ENCODE measurements at places on chromosomes 1 and 21. TPM values are rescaled to one million over a fixed set of nuclear protein-coding genes. Genes with fewer than 3 reads are reported as not detected.

GRCh38 chr21:34020005-34020847, 53.2 kb upstream of the MRPS6 start:
- DNase-seq, result no peak

- DNase-seq, result no peak
Measured at GRCh38 chr1:150127868-150128267, 21.8 kb upstream of the PLEKHO1 start.

DNA sequence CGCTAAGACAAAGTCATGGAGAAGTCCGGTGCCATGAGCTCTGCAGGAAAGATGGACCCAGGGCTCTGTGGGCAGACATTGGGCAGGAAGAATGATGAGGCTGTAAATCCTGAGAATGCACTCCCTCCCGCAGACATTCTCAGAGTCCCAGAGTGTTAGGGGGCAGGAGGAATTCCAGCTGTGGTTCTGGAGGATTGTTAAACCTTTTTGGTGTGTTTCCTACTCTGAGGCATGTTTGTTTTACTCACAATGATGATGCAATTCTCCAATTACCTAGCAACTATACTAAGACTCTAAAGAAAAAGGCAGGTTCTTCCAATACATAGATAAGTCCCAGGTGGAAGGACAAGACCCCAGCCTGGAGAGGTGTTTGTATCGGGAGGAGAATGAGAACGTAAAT, 2.8 kb upstream of the CAPN9 start:
- DNase-seq, result peak; percentile 39

- DNase-seq, result no peak
Measured at GRCh38 chr1:181718034-181718433, 234.7 kb downstream of the CACNA1E start.

- no peak for DNase-seq
Measured at GRCh38 chr1:240178366-240178765, 86.7 kb downstream of the FMN2 start.

DNA sequence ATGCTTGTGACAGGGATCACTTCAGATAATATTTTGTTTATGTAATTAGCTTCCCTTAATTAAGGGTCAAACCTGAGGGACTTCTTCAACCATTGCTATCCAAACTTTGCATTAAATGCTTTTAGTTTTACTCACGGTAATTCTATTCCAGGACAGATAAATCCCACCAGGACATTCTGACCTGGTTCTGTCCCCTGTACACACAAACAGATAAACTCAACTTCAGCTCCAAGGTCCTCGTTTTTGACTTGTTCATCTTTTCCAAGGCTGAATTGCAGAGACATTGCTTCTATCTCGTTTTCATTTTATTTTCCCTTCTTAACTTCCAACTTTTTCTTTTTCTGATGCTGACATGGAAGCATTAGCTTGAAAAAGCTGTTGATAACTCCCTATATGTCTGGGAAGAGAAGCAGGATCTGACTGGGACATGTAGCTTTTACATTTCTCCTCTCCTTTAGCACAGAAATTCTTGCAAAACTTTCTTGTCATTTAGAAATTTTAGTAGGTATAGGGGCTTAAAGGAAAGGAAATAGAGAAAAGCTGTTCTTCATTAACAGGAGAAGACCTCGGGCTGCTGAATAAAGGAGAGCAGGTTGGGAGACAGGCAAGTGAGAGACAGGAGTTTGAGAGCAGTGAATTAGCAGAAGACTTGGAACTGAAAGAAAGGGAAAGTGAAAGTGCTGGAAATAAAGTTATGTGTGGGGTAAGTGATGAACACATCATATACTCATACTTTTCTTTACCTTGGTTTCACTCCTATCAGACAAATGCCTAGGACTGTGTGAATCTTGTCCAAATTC, 231.7 kb upstream of the B3GALT2 start:
- no peak for DNase-seq

DNA sequence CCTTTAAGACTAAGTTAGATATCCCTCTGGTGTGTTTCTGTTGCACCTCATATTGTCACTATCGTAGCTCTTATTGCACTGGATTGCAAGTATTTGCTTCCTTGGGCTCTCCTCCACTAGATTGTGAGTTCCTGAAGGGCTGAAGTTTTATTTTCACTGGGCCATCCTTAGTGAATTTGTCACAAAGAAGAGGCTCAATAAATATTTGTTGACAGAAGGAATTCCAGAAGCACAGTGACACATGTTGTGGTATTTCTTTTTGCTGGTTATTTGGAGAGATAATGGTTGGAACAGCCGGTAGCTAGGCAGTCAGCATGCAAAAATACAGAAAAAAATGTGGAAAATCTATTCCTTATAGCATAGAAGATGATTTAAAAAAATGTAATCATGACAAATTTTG, 129.9 kb upstream of the ZRANB2 start:
- DNase-seq, result no peak

DNA sequence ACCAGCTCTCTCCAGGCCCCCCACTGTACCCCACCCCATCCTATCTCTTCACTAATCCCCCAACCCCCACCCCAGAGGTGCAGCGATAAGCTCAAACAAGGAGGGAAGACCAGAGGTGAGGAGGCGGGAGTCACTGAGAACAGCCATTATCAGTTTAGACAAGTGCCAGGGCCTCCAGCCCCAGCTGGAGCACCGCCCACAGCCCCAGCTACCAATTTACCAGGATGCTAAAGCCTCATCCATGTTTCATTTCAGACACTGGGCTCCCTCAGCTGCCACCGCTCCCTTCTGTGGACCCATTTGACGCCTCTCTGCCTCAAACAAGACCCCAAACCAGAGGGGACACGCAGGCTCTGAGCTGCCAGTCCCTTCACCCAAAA, 80.6 kb downstream of the DISP3 start:
- DNase-seq, result no peak

C1orf94 gene
- polyA plus RNA-seq, result 0.10 TPM

- no peak for DNase-seq
Measured at GRCh38 chr1:171266930-171267329, 18.6 kb downstream of the FMO1 start.

- DNase-seq, result no peak
Measured at GRCh38 chr1:201325678-201326060, 42.4 kb downstream of the PKP1 start.

- no peak for DNase-seq
Measured at GRCh38 chr1:19354531-19354981, 42.4 kb downstream of the SLC66A1 start.

DNA sequence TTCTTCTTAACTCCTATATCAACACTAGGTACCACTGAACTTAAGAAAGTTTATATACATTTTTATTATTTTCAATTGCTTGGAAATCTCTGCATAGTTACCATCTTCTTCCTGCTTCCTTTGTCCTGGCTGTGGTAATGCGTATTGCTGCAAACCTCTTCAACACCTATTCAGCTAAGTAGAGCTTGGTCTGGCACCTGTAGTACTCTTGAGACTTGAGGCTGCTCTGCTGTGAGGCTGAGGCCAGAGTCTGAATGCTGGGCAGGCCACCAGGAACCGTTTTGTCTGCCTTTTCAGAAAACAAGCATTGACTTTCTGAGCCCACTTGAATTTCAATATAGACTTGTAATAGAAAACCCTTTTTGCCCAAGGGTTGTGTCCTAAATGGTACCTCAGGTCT, 52.0 kb upstream of the RGS2 start:
- DNase-seq, result no peak

DNA sequence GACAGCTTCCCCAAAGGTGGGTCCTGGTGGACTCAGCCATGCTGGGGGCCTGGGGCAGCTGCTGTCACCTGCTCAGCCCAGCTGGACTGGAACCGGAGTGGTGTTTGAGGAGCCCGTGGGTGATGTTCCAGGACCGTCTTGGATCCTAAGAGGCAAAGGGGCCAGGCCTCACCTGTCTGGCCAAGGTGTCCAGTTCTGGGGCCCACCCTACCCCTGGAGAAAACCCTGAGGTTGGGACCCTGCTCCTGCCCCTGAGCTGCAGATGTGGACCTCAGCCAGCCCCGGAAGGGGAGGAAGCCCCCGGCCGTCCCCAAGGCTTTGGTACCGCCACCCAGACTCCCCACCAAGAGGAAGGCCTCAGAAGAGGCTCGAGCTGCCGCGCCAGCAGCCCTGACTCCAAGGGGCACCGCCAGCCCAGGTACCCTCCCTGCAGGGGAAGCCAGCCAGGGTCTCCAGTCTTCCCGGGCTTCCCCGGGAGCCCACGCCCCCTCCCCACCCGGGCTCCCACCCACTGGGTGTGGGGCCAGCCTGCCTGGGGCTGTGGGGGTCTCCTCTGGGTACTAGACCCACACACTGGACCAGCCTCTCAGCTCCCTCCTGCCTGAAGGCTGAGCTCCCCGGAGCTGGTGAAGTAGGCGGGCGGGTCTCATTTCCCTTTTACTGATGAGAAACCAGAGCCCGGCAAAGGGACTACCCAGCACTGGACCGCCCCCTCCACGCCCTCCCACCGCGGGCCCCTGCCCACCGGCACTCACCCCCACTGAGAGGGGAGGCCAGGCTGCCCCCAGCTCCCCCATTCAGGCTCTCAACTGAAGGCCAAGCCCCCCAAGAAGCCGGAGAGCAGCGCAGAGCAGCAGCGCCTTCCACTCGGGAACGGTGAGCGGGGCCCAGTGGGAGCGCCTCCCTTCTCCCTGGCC, 1.3 kb downstream of the AIRE start:
- DNase-seq, result no peak

DNA sequence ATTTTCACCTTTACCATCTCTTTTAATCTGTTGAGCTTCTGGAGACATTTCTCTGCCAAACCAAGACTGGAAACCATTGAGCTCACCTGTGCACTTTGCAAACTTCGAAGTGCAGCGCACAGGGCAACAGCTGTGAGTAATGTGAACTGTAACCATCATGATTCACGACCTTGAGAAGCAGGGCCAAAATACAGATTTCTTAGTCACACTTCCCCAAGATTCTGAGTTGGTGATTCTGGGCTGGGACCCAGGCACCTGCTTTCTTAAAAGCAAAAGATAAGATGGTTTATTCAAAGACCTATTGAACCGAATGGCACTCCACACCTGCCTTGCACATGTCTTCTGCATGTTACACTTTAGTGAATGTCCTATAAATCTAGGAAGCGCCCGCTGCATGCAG, 10.2 kb downstream of the AGTRAP start:
- no peak for DNase-seq

DNA sequence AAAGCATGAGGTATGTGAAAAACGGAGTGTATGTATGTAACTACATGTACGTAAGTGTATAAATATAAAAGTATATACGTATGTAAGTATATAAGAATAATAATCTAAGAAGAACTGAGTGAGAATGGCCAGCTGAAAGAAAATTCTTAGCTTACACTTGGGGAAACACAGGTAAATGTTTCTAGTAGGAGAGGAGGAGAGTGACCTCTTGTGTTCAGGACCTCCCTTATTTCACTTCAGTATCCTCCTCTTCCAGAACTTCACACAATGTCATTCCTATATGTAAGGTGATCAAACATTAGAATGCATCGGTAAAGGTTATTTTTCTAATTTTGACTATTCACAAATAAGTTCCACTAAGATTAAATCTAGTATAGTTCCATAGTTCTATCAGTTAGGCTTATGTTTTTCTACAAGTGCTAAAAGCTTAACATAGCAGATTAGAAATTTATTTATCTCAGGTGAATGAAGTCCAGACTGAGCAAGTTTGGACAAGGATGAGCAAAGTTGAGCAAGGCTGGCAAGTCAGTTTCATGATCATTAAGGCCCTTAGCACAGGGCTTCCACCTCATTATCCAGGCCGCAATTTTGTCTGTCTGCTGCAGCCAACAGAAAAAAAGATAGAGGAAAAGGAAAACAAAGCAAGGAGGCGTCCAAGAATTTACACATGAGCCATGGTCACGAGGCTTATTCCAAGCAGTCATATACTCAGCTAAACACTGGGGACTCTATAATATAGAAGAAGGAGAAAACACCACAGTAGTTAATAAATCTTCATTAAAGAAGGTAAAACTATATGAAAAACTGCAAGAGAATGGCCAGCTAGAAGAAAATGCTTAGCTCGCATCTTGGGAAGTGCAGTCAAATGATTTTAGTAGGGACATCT, 7.1 kb upstream of the MROH9 start:
- DNase-seq, result no peak

NGF gene
- 6.7 TPM for polyA plus RNA-seq

GRCh38 chr1:210683403-210684047, 354.8 kb downstream of the HHAT start:
- no peak for DNase-seq

- DNase-seq, result no peak
Measured at GRCh38 chr1:161705537-161705936, 1.5 kb upstream of the FCRLA start.

DNA sequence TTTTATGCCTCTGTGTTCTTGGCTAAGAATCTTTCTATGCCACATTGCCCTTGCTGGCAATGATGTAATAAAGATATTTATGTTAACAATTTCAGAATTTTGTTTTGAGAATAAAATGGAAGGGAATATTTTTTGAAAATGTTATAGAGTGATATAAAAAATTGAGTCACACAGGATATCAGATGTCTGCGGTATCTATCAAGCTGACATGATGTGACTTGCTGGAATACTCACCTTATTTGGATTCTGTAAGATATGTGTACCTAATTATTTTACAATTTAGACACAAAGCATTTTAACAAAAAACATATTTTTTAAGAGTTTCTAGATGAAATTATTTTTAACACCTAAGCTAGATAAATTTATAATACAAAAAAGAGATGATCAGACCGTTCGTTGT, 660.0 kb upstream of the B3GALT2 start:
- no peak for DNase-seq

- DNase-seq, result no peak
Measured at GRCh38 chr21:29053011-29053553, 20.4 kb downstream of the CCT8 start.

OXCT2 gene
- 0.06 TPM for polyA plus RNA-seq

PCP4 gene
- polyA plus RNA-seq, result not detected

GRCh38 chr1:223551610-223552009, 113.9 kb downstream of the CAPN8 start:
- DNase-seq, result no peak

VSIG8 gene
- not detected for polyA plus RNA-seq

GRCh38 chr1:48645883-48646282, 130.8 kb downstream of the BEND5 start:
- no peak for DNase-seq

RYR2 gene
- polyA plus RNA-seq, result not detected

DNA sequence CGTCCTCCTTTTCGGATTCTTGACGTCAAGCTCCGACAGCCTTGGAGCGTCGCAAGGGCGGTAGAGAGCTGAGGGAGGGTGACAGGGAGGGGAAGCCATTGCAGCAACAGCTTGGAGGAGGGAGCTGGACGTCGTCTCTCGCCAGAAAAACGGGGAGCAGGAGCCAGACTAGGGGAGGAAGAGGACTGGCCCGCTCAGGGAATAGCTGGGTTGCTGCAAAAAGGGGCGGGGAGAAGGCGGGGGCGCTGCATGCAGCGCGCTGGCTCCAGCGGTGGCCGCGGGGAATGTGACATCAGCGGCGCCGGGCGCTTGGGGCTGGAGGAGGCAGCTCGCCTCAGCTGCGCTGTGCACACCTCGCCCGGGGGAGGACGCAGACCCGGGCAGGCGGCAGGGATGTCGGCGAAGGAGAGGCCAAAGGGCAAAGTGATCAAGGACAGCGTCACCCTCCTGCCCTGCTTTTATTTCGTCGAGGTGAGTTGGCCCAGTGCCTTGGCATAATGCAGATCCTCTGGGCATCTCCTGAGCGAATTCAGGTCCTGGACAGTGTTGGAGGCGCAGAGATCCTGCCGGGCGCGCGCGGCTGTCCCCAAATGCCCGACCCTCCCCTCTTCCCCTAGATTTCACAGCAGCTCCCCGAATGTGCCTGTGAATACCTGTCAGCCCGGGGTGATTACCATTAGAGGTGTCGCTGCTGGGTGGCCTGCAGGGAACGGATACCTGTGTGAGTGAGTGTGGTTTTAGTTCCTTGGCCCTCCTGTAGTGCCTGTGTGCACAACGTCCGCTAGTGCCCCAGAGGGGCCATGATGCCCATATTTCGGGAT, at the start of gene PLPPR4:
PLPPR4 (plus strand) TSS at position 292 of the 821 bp plus-strand sequence; CDS start at position 394, 102 bp downstream.
- DNase-seq, result no peak

All from AG04450 (cell line).